ENCODE measurements at places on chromosomes 7 and 10.

- H3K27ac ChIP-seq, result peak overlapping the region; percentile 83
- peak; percentile 30 for DNase-seq
- peak overlapping the region; percentile 48 for H3K4me3 ChIP-seq
These were observed 176.5 kb upstream of the FRMD4A start for GRCh38 chr10:14507176-14507575.

GRCh38 chr10:36515319-36515718, 610.1 kb upstream of the ANKRD30A start:
- no peaks in the 10 kb centered on the region for H3K27me3 ChIP-seq
- DNase-seq, result no peak
- no peaks in the 10 kb centered on the region for H3K36me3 ChIP-seq
- no peak overlapping the region for H3K27ac ChIP-seq

DNA sequence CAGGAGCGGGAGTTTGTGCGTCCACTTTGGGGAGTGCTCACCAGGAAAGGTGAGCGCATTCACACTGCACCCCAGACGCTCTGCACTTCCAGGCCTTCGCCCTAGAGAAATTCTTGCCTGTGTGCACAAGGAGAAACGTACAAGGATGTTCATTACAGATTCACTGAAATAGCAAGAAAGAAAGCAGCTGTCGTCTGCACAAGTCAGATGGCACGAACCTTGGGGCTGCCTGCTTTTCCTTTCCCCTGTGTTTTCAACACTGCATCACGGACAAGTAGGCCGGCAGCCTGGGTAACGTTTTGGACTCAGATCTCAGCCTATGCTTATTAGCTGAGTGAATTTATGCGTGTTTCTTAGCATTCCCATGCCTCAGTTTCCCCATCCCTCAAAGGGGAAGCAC, 546.8 kb upstream of the FOXK1 start:
- no peak for DNase-seq
- H3K36me3 ChIP-seq, result peaks cover 3% of the 10 kb centered on the region
- peaks cover 5% of the 10 kb centered on the region for H3K27me3 ChIP-seq
- no peaks in the 10 kb centered on the region for H3K4me1 ChIP-seq

DNA sequence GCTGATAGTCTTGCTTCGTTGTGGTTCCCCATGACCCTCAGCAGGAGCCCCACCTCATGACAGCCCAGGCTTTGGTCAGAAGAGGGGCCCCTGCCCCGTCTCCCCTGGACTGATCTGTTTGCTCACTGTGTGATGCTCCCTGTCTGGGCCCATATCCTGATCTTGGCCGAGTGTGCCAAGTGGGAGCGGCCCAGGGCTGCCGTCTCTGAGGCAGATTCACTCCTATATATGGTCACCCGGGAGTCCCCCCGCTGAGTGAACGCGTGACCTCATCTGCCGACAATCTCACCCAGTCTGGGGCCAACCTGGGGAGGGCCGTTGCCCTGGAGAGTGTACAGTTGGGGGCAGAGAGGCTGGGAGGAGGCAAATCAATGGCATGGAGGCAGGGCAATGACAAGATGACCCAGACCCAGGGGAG, 34.5 kb downstream of the PPIF start:
- no peak overlapping the region for H3K27ac ChIP-seq
- no peaks in the 10 kb centered on the region for H3K4me1 ChIP-seq
- no peaks in the 10 kb centered on the region for H3K36me3 ChIP-seq
- H3K4me3 ChIP-seq, result no peak overlapping the region
- no peaks in the 10 kb centered on the region for H3K27me3 ChIP-seq

DNA sequence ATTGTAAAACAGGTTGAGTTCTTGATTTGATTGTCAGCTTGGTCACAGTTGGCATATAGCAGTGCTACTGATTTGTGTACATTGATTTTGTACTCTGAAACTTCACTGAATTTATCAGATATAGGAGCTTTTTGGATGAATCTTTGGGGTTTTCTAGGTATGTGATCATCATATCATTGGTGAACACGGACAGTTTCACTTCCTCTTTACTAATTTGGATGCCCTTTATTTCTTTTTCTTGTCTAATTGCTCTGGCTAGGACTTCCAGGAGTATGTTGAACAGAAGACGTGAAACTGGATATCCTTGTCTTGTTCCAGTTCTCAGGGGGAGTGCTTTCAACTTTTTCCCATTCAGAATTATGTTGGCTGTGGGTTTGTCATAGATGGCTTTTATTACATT, 86.9 kb downstream of the EXOC4 start:
- H3K27ac ChIP-seq, result no peak overlapping the region
- peaks cover 13% of the 10 kb centered on the region for H3K36me3 ChIP-seq
- H3K4me1 ChIP-seq, result peaks cover 8% of the 10 kb centered on the region

- no peaks in the 10 kb centered on the region for H3K36me3 ChIP-seq
- no peak overlapping the region for H3K4me3 ChIP-seq
- no peak overlapping the region for H3K27ac ChIP-seq
- DNase-seq, result no peak
These were observed 129.0 kb downstream of the DIP2C start for GRCh38 chr10:560314-560992.

GRCh38 chr7:117683430-117684175, 189.6 kb downstream of the CTTNBP2 start:
- no peaks in the 10 kb centered on the region for H3K4me1 ChIP-seq
- H3K27me3 ChIP-seq, result no peaks in the 10 kb centered on the region
- no peak overlapping the region for H3K27ac ChIP-seq
- no peaks in the 10 kb centered on the region for H3K36me3 ChIP-seq

GRCh38 chr7:11833431-11833830, 1.4 kb upstream of the THSD7A start:
- no peak for DNase-seq
- no peak overlapping the region for H3K27ac ChIP-seq
- H3K4me1 ChIP-seq, result no peaks in the 10 kb centered on the region
- peaks cover 20% of the 10 kb centered on the region for H3K27me3 ChIP-seq
- no peak overlapping the region for H3K4me3 ChIP-seq
- no peaks in the 10 kb centered on the region for H3K36me3 ChIP-seq

DNA sequence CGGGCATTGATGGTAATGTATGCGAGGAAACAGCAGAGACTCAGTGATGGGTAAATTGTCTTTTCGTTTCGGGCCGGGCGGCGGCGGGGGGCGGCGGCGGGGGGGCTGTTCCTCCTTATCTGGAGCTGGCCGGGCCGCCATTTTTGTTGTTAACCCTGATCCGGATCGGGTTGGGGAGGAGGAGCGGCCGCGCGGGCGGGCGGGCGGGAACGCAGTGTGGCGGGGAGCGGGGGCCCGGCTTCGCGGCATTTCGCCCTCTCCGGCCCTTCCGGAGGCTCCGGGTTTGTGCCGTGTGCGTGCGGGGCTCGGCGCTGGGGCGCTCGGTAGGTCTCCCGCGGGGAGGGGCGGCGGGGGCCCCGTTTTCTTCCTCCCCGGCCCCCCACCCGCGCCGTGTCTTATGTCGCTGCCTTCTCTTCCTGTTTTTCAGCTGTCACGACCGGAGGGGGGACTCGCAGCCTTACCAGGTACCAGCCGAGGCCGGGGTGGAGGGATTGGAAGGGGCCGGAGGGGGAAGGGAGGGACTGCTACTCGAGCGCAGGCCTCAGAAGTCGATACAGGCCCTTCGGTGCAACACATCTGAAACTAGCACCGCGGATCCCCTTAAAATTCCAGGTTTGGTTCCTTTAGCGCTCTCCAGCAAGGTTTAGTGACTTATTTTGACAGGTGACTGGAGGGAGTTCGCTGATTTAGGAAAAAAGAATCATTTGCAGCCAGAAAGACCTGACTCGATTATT, 820 bp downstream of the WAC start:
- peak overlapping the region; percentile 97 for H3K4me3 ChIP-seq
- H3K27me3 ChIP-seq, result no peaks in the 10 kb centered on the region
- H3K36me3 ChIP-seq, result peaks cover 74% of the 10 kb centered on the region
- H3K27ac ChIP-seq, result peak overlapping the region; percentile 100

DNA sequence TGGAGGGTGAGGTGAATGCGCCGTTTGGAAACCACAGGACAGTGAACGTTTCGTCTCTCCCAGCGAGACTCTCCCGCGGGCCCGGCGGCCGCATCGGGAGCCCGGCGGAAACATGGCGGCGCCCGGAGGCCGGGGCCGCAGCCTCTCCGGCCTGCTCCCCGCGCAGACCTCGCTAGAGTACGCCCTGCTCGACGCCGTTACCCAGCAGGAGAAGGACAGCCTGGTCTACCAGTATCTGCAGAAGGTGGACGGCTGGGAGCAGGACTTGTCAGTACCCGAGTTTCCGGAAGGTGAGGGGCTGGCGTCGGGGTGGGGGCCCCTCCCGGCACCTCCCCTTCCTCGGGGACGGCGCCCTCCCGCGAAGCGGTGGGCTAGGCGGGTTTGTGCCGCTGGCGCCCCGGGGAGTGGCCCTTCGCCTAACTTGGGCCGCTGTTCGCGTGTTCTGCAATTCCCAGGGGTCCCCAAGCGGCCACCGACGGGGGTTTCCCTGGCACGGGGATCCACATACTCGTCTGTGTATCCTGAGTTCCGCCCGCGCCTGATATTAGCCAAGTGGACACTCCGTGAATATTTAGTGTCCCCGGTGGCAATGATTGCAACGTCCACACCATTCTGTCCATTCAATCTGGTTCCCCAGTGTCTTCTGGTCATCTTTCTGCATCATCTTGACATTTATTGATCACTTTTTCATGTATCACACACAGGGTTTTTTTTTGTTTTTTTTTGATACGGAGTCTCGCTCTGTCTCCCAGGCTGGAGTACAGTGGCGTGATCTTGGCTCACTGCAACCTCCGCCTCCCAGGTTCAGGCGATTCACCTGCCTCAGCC, 514 bp downstream of the NHLRC2 start:
- peaks cover 39% of the 10 kb centered on the region for H3K4me1 ChIP-seq
- peak overlapping the region; percentile 98 for H3K4me3 ChIP-seq
- peak overlapping the region; percentile 98 for H3K27ac ChIP-seq

DNA sequence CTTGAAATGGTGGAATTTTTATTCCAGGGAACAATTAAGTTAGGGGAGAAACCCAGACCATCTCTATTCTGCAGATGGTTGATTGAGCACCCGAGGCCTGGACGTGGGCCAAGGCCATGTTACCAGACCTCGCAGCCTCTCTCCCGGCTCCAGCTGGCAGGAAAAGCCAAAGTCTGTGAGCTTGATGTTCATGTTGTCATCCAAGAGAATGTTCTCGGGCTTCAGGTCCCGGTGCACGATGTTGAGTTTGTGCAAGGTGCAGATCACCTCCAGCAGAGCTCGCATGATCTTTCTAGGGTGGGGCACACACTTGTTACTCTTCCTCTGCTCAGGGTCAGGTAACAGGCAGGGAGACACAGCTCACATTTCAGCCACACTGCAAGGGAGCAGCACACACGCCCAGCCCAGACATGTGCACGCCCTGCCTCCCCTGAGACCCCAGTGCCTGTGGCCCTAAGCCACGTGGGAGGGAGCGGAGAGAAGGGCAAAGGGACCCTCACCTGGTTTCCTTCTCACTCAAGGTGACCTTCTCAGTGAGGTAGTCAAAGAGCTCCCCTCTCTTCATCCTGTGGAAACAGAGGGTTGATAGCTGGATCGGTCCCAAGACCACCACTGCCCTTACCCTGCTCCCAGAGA, 9.5 kb downstream of the PHKG1 start:
- no peak overlapping the region for H3K27ac ChIP-seq
- no peaks in the 10 kb centered on the region for H3K27me3 ChIP-seq
- DNase-seq, result no peak
- no peaks in the 10 kb centered on the region for H3K4me1 ChIP-seq

GRCh38 chr10:5540080-5540479, 15.3 kb downstream of the CALML3 start:
- H3K36me3 ChIP-seq, result peaks cover 4% of the 10 kb centered on the region
- no peak overlapping the region for H3K27ac ChIP-seq
- no peak for DNase-seq

DNA sequence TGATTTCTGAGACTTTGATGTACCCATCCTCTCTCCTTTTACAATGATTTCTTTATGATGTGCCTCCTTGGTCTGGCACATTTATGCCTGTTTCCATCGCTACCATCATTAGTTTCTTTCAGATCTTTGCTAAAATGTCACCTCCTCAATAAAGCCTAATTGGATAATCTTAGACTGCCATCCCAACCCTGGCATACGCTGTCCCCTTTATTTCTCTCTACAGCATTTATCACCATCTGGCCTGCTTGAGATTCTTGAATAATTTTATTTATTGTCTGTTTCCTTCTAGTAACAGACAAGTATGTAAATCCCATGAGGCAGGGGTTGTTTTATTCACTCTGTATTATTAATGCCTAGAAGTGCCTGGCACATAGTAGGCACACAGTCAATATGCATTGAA, 6.7 kb upstream of the DNTT start:
- no peaks in the 10 kb centered on the region for H3K4me1 ChIP-seq
- peak overlapping the region; percentile 30 for H3K27ac ChIP-seq
- H3K4me3 ChIP-seq, result no peak overlapping the region
- H3K36me3 ChIP-seq, result no peaks in the 10 kb centered on the region

GRCh38 chr10:90148116-90148855, 446.9 kb downstream of the KIF20B start:
- no peaks in the 10 kb centered on the region for H3K4me1 ChIP-seq
- H3K27me3 ChIP-seq, result no peaks in the 10 kb centered on the region
- H3K4me3 ChIP-seq, result no peak overlapping the region
- DNase-seq, result no peak
- H3K36me3 ChIP-seq, result no peaks in the 10 kb centered on the region
- no peak overlapping the region for H3K27ac ChIP-seq

GRCh38 chr10:77478962-77479359, 158.6 kb downstream of the KCNMA1 start:
- DNase-seq, result no peak
- no peaks in the 10 kb centered on the region for H3K4me1 ChIP-seq
- H3K27me3 ChIP-seq, result peaks cover 21% of the 10 kb centered on the region
- no peaks in the 10 kb centered on the region for H3K36me3 ChIP-seq
- no peak overlapping the region for H3K4me3 ChIP-seq

DNA sequence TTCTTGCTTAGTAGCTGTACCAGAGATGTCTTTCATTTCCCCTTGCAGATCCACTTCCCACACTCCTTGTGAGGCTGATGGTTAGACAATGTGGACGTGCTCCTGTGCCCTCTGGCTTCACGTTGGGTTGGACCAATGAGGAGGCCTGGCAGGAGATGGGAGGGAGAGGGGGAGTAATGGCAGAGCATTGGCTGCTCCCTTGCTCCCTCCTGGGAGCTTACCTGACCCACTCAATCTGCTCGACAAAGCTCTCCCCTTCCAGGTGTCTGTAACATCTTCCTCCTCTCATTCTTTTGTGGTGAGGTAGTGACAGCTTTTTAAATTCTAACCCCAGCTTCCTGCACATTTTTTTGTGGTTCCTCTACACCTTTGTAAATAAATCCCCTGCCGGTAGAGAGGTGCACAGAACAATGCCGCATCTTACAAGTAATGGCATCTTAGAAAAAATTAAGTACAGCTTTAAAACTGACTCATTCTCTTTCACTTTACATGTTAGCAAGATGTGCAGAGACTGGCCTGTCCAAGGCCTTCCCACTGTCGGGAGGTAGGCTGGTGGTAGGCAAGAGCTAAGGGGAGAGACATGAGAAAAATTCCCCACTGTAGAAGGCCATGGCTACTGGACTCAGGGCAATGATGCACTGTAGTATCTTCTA, 134.3 kb downstream of the HTR7 start:
- no peak for DNase-seq
- H3K36me3 ChIP-seq, result no peaks in the 10 kb centered on the region
- H3K27ac ChIP-seq, result no peak overlapping the region
- no peak overlapping the region for H3K4me3 ChIP-seq
- H3K4me1 ChIP-seq, result no peaks in the 10 kb centered on the region

GRCh38 chr10:100774876-100775275, 29.5 kb downstream of the PAX2 start:
- peaks cover 3% of the 10 kb centered on the region for H3K36me3 ChIP-seq
- H3K4me3 ChIP-seq, result no peak overlapping the region
- DNase-seq, result no peak
- H3K27ac ChIP-seq, result no peak overlapping the region

- no peak overlapping the region for H3K4me3 ChIP-seq
- no peaks in the 10 kb centered on the region for H3K36me3 ChIP-seq
- no peak overlapping the region for H3K27ac ChIP-seq
- no peaks in the 10 kb centered on the region for H3K27me3 ChIP-seq
- no peaks in the 10 kb centered on the region for H3K4me1 ChIP-seq
- no peak for DNase-seq
These were observed 14.9 kb downstream of the TMEM72 start for GRCh38 chr10:44925811-44926750.

All from effector memory CD8-positive, alpha-beta T cell (primary cell).